Ovary (tissue), 10 donors: ENCODE measurements at places on chromosomes 3 and 15. TPM values are rescaled to one million over a fixed set of nuclear protein-coding genes. Genes with fewer than 3 reads are reported as not detected.

- no peak for DNase-seq
Observed at GRCh38 chr3:49791571-49791970, 5.2 kb upstream of the IP6K1 start.

GRCh38 chr15:90099868-90100831 is 2.1 kb downstream of the IDH2 start:
- DNase-seq = peak; percentile 65

DNA sequence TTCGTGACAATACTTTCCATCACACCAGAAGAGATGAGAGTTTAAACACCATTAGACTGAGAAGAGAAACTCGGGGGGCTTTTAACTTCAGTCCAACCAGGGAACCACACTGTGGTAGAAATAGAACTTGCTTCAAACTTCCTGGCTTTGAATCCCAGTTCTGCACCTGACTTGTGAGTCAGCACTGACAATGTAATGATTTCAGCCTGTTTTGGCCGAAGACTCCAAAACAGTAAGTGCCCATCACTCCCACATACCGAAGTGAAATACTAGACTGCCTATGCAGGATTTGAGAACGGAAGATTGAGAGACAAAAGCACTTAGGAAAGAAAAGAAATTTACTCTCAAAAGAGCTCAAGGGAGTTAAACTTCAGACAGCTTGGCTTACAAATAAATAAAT is 27.0 kb downstream of the C2CD4B start:
- no peak for DNase-seq

DNA sequence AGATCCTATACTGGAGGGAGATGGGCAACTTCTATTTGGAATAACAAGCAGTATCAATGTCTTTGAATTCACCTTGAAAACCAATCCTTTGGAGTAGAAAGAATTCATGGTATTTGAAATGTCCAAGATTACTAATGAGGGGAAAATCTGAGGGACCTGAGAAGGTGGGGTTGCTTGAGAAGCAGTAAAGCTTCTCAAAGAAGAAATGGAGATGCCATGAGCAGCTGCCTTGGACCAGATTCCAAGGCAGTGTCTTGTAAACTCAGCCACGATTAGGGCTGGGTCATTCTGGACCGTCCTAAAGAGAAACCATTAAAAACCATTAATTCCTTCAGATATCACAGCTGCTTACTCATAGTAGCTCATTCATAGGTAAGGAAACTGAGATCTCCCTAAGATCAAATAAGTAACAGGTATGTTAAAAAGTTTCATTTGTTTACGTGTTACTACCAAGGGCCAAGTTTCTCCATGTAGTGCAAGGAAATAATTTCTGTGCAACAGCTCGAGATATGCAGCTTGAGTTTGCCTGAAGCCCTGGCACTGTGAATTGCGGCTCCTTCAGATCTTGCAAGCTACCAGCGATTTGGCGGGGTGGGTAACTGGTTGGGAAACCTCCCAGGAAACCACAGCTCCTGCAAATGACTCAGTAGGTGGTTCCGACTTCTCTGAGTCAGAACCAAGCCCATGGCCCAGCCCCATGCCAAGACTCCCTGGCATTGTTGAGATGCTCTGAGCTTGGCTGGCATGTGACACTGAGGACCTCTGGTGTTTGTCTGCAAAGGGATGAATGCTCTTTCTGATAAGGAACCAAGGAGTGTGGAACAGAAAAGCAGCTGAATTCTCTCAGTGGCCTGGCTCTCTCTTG is 296.8 kb downstream of the RORA start:
- no peak for DNase-seq

DNA sequence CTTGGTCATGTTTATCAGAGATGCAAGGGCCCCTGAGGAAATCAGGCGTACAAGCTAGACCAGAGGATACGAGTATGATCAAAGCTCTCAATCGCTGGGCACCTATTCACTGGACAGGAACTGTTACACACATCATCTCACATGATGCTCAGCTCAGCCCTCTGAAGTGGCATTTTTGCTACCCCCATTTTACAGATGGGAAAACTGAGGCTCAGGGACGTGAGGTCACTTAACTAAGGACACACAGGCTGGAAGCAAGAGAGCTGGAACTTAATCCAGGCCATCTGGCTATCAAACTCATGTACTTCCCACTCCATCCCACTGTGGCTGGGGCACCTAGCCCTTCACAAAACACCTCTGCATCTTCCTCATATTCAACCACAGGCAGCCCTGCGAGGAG is 72.9 kb upstream of the SLC6A1 start:
- no peak for DNase-seq

DNA sequence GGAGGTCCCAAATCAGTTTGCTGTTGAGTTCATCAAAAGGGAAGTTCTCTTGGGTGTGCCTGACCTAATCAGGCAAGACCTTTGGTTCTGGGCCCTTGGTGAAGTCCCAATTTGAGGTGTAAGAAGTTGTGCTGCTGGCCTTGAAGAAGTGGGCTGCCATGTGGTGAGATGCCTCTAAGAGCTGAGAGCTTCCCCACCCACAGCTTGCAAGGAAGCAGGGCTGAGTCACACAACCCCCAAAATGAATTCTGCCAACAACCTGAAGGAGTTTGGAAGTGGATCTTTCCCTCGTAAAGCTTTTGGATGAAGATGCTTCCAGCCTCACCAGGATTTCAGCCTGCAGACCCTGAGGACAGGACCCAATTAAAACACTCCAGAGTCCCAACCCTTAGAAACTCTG is 129.3 kb upstream of the NSMCE3 start:
- no peak for DNase-seq

GRCh38 chr15:69976366-69976994 is 121.2 kb downstream of the TLE3 start:
- no peak for DNase-seq

DNA sequence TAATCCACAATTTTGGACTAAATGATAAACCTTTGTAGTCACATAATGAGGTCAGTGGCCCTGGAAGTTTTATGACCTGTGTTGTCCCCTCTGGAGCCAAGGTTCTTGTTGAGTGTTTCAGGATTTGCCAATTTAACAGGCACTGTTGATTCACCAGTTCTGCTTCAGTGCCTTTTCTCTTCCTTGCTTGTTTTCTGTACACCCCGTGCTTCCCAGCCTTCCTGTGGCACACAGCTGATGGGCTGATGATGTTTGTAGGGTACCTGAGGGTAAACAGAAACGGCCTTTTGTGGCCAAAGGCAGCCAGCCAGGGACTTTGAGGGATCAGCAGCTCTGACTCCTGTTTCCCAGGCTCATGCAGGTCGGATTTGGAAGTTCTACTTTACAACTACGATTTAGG is 13.3 kb downstream of the GYG1 start:
- no peak for DNase-seq

DNA sequence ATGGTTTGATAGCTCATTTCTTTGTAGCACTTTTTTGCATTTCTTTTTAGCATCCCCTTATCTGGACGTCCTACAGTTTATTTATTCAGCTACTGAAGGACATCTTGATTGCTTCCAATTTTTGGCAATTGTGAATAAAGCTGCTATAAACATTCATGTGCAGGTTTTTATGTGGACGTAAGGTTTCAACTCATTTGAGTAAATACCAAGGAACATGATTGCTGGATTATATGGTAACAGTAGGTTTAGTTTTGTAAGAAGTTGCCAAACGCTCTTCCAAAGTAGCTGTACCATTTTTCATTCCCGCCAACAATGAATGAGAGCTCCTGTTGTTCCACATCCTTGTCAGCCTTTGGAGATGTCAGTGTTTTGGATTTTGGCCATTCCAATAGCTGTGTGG is 29.5 kb upstream of the ACTL6A start:
- no peak for DNase-seq

- DNase-seq = no peak
Observed at GRCh38 chr3:139364549-139364948, 20.7 kb downstream of the MRPS22 start.

DNA sequence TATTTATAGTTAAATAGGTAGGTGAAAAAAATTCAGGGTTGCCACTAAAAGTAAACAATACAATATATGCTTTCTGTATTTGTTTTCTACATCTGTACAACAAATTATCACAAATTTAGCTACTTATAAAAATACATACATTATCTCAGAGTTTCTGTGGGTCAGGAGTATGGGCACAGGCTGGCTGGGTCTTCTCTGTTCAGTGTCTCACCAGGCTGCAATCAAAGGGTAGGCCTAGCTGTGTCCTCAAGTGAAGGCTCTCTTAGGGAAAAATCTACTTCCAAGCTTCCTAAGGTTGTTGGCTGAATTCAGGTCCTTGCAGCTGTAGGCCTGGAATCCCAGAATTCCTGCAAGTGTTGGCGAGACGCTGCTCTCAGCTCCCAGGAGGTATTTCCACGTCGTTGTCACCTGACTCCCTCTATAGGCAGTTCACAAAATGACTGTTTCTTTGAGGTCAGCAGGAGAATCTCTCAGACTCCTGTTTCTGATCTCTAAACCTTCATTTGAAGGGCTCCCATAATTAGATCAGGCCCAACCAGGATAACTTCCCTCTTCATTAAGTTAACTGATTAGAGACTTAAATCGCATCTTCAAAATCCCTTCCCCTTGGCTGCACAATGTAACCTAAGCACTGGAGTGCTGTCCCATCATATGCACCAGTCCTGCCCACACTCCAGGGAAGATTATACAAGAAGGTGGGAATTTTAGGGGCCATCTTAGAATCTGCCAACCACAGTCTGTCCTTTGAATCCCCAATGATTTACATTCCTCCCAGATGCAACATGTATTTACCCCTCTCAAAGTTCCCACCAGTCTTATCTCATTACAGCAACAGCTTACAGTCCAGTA is 296.6 kb downstream of the SUCLG2 start:
- no peak for DNase-seq

DNA sequence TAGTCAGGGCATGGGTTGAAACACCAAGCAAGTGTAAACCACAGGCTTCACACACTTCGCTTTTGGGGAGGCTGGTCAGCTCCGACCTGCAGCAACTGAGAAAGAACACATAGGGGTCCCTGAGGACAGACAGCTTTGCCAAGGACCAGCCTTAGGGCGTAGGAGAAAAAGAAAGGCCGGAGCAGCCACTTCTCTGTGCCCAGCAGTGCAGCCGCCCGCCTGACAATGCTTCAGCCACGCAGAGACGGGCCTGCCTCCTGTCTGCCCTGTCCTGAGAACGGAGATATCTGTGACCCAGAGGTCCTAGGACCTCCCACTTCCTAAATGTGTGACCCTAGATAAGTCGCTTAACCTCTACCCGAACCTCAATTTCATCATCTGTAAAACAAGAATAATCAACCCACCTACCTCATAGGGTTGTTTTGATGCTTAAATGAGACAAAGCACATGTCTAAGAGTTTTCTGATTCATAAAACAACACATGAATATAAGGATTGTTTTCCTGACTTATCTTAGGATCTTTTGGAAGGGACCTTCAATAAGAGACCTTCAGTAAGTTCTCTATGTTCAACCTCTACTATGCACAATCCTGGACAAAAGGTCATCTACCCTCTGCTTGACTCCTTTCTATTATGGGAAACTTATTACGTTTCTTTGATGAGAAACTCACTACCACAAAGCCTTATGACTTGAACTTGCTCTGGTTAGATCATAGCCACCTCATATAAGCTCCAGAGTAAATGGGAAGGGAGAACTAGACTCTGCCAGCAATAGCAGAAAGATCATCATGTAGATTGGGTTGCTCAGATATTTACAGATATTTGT is 32.9 kb upstream of the RFTN1 start:
- no peak for DNase-seq

- DNase-seq = no peak
Observed at GRCh38 chr15:40680151-40680550, 14.8 kb upstream of the RAD51 start.

DNA sequence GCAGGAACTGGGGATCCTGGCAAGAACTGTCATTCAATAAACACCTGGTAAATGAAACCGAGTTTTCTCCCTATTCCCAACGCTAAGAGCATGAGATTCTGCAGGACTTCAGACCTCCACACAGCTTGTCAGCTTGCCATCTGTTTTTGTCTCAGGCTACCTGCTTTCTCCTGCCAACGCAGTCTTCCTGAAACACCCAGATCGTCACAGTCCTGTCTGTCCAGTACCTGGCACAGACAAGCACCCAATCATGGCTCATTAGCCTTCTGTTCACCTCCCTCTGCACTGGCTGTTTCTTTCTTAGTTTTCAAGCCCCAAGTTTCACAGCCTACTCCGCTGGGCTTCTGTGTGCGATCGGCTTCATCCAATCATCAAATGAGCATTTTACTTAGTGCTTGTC is 5.0 kb downstream of the SLC12A8 start:
- DNase-seq = no peak

The SLC24A5 gene
- polyA plus RNA-seq = not detected

The MORC1 gene
- polyA plus RNA-seq = not detected

The TUSC7 gene
- not detected for polyA plus RNA-seq

The RHOV gene
- polyA plus RNA-seq = 0.07 TPM

The GOLGA6B gene
- not detected for polyA plus RNA-seq
